GM12891 (cell line): ENCODE measurements at places on chromosomes 4 and X.

DNA sequence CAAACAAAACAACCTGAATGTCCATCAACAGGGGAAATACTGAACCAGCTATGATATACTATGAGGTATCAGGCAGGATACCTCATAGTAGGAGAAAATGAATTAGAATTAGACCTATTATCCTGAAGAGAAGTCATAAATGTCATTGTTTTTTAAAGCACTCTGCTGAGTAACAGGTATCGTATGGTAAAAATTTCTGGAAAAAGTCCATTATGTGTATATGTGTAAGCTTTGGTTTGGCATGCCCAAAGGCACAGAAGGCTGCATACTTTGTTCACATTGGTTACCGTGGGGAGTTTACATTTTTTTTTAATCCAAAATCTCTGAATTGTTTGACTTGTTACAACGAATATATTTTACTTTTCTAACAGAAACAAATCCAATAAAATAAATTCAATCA is 70.5 kb downstream of the RPS3A start:
- DNase-seq, result no peak

DNA sequence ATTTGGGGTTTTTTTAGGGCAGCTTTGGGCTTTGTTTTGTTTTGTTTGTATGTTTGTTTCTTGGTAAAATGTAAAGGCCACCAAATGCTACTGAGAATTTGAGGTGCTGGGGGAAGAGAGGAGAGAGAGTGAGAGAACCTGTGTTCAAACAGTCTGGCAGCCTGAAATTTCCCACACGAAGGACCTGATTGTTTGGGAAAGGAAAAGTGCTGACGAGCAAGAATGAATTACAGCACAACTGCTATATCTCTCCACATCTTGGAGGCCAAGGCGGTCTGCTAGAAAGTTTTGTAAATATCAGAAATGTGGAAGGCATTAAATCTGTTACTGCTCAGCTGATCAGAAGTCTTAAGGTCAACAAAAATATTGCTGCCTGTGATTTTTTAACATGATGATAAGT is 170.5 kb downstream of the PALLD start:
- DNase-seq, result no peak

GRCh38 chrX:88940904-88941303 is 193.9 kb downstream of the CPXCR1 start:
- DNase-seq, result no peak

DNA sequence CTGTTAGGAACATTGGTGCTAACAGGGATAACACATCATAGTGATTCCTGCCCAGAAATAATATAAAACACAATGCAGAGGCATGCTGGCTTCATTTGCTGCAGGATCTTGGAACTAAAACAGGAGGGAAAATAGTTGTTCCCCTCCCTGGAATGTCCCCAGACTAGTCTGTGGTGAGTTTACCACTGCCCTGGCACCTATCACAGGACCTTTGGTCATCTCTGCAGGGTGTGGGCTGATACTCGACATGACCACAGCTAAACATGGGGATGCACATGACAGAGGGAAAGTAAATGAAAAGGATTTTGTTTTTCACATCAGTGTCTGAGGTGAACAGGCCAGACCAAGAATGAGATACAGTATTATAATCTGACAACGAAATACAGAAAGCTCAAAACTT is 160.2 kb upstream of the DKK2 start:
- DNase-seq, result no peak

- DNase-seq, result no peak
Observed at GRCh38 chr4:96025011-96025410, 185.1 kb downstream of the PDHA2 start.

DNA sequence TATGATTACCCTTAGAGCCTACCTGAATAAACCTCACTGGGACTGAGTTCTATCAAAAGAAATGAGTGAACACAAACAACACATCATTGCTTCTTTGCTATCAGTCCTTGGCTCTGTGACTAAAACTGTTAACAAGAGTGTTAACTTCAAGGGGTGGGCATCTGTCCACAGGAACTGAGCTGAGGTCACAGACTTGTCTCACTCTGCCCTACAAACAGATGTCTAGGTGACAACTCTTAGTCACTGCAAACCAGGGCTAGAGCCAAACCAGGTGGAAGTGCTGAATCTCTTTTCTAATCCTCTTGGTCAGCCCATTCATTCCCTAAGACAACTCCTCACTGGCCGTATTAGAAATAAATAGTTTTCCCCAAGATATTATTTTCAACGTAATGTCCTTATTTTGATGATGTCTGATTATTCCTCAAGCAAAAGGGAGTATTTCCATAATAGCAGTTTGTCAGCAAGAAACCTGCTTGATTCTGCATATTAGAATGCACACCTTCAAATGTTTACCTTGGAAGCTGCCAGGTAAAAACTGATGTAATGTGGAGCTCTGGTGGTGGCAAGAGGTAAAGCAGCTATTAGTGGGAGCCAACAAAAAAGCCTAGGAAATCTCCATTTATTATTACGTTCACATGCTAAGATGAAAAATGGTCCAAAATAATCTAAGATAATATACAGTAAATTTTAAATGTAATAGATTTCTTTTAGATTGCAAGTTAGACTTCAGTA is 4.0 kb downstream of the COL25A1 start:
- peak; percentile 12 for DNase-seq

DNA sequence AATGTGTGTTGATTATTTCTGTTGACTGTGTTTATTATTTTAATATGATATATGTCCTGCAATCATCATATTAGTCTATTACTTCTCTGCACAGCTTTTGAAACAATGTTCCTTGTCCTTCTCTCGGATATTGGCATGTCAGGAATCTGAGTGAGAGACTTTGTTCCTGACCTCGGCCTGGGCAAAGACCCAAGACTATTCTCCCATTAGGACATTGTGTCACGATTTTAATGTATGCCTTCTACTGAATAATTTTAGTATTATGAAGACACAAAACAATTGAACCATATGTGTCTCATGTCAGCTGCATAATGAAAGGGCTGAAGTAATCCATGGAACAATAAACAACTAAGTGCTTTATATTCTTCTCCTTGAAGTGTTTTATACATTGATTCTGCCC is 580.8 kb upstream of the TENM3 start:
- no peak for DNase-seq

DNA sequence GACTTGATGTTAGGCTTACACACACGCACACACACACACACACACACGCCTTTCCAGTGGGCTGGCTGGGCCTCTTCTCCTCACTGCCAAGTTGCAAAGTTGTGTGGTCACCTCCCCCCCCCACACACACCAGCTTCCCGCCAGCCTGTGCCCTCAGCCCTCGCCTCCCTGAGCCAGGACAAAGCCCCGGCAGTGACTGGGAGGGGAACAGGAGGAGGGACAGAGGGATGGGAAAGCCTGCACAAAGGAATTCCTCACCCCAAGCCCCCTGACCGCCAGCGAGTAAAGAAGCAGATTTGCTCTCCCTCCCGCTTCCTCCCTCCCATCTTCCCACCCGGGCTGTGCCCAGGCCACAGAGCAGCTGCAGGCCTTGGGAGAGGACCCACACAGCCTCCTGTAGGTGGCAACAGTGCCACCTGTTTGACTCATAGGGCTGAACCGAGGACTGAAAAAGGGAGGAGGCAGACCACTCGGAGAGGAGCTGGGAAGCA is at the start of gene GDPD2:
Gene GDPD2, plus strand, starts transcription at position 464 of the 491 bp plus-strand sequence. CDS start 1,671 bp downstream, outside the sequence.
- no peak for DNase-seq

DNA sequence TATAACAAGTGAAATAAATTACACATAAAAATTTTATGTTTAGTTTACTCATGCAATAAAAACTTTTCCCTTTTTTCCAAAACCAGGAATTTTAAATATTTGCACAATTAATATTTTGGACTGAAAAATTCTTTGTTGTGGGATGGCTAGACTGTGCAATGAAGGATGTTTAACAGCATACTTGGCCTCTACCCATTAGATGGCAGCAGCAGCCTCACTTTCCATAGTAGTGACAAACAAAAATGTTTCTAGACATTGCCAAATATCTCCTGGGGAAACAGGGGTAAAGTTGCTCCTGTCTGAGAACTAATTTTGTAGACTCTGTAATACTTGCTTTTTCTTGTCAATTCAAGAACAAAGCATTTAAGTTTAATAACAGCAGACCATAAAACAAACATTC is 49.8 kb downstream of the SCLT1 start:
- no peak for DNase-seq

GRCh38 chr4:174173360-174173759 is 110.1 kb downstream of the FBXO8 start:
- no peak for DNase-seq

DNA sequence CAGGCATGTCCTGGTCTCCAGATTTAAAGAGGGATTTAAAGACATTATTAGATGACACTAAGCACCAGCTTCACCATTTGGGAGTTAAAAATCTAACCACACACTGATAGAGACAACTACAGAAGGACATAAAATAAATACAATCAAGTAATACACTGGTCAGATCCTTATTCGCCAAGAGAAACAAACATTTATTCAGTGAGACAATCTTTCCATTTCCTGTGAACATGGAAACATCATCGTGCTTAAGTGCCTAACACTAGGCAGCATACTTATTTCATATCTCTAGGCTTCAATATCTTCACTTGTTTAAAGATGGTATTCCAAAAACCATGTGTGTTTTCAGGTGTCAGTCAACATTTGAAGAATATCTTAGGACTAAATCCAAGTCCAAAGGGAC is 103.6 kb downstream of the AREG start:
- DNase-seq, result no peak

- DNase-seq, result no peak
Observed at GRCh38 chr4:144592264-144592663, 53.7 kb upstream of the HHIP start.

DNA sequence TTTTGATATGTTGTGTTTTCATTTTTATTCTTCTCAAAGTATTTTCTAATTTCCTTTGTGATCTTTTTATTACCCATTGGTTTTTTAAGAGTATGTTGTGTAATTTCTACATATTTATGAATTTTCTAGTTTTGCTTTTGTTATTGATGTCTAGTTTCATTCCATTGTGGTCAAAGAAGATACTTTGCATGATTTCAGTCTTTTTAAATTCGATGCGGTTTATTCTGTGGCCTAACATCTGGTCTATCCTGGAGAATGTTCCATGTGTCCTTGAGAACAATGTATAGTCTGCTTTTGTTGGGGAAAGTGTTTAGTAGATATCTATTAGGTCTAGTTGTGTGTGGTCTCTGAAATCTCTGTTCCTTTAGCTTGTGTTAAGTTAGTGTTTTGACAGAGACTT is 46.2 kb downstream of the PPEF1 start:
- no peak for DNase-seq

GRCh38 chr4:74540193-74540592 is 95.3 kb downstream of the AREG start:
- no peak for DNase-seq

- no peak for DNase-seq
Observed at GRCh38 chrX:123976706-123977316, 15.3 kb downstream of the STAG2 start.

- no peak for DNase-seq
Observed at GRCh38 chr4:8194306-8195242, 4.5 kb upstream of the SH3TC1 start.

DNA sequence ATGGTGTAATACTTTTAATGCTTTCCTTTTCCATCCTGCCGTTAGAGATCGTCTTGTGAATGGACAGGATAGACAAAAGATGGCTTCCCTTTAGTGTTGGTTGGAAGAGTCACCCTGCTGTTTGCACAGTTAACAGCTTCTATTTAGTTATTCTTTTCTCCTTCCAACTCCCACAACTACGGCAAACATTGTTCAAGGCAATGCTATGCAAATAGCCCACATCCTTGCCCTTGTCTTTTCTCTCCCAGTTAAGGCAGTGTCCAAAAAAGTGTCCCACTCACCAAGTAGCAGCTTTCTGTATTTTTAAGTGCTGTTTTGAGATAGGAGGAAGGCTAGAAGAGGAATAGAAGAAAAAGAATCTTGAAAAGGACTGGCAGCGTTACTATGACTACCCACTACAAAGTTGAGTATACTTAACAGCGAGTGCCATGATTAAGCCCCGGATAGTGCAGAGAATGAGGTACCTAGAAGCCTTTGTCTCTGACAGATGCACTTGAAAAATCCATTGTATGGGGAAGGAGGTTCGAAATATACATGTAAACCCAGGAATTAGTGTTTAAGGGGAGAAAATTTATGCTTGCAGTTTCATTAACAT is 12.1 kb upstream of the RUFY3 start:
- no peak for DNase-seq

GRCh38 chr4:25981749-25982148 is 67.7 kb downstream of the SMIM20 start:
- no peak for DNase-seq

- DNase-seq, result no peak
Observed at GRCh38 chr4:7676398-7676922, 241.7 kb upstream of the PSAPL1 start.

GRCh38 chrX:123188081-123188480 is 4.0 kb downstream of the GRIA3 start:
- DNase-seq, result no peak

GRCh38 chrX:23783589-23784469 is 856 bp downstream of the SAT1 start:
- DNase-seq, result no peak

GRCh38 chrX:121903961-121904360 is 856.6 kb downstream of the GLUD2 start:
- no peak for DNase-seq

DNA sequence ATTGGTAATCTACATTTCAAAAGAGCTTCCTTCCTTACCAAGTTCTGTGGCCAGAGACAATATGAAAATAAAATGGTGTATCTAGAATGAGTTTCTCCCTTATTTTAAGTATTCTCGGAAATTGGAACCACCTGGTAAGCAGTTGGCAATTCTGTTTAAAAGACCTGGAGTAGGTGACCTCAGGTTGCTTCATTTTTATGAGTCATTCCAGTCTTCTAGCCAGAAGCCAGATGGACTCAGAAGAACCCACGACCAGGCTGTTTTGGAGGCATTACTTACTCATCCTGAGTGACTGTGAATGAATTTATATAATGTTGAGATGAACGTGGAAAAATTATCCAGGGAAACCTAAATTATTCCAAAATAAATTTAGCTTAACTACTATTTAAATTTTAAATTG is 9.1 kb downstream of the BMPR1B start:
- DNase-seq, result no peak

DNA sequence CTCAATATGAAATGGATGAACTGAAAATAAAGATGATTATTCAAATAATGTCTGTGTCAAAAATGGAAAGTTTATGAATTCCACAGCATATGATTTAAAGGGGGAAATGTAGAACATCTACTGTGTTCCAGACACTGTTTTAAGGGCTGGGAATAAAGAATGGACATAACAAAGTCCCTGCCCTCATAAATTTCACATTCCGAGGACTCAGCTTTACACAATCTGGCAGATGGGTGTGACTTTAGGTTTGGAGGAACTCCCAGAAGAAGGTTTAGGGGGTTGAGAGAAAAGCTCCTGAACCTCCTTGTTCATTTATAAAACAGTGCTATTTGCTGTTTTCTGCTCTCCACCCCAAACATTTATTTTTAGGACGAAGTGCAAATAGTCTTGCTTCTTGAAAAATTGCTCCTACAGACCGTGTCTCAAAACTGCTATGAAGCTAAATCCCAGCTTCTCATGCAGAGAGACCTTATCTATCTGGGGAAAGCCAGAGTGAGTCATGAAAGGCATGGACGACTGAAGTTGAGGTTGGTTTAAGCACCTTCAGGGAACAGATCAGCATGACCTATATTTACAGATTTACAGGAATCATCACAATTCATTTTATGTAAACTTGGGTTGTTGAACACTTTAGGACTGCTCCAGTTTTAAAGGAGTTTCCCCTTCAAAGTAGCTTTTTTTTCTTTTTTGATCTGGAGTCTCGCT is 184.3 kb downstream of the HS6ST2 start:
- no peak for DNase-seq

- no peak for DNase-seq
Observed at GRCh38 chrX:7147413-7147977, at the start of gene STS. Gene STS, plus strand, starts transcription at chrX:7147712. Its CDS starts 105,488 bp downstream, at chrX:7253200.
